Activated naive CD8-positive, alpha-beta T cell treated with anti-CD3 and anti-CD28 coated beads, Interleukin-2, amount 50 U/mL, for 16 hours (primary cell): ENCODE measurements at places on chromosomes 6 and 20.

DNA sequence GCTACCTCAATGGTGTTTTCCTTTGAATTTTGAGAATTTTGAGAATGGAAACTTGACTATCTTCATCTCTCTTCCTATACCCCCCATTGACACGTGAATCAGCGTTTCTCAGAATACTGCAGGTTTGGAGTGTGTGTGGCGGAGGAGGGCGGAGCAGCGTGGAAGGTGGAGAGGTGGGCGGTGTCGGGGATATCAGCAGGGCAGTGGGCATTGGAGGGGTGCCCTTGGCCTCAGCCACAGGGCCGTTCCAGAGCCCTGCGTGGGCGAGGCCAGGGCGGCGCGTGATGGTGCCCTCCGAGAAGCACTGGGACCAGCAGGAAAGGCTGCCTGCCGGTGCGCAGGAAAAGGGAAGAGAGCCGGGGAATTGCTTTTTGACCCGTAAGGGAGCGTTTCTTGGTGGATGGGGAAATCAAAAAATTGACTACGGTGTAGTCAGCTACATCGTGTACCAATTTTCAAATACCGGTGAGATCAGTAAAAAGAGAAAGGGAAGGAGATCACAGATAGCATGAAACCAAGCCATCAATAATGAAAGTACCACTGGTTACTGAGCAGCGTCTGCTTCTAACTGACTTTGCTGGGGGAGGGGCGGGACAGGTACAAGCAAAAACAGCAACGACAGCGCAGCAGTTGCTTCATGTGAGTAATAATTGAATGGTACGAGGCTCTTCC lies 82.7 kb upstream of the DUSP22 start:
- DNase-seq = no peak

DNA sequence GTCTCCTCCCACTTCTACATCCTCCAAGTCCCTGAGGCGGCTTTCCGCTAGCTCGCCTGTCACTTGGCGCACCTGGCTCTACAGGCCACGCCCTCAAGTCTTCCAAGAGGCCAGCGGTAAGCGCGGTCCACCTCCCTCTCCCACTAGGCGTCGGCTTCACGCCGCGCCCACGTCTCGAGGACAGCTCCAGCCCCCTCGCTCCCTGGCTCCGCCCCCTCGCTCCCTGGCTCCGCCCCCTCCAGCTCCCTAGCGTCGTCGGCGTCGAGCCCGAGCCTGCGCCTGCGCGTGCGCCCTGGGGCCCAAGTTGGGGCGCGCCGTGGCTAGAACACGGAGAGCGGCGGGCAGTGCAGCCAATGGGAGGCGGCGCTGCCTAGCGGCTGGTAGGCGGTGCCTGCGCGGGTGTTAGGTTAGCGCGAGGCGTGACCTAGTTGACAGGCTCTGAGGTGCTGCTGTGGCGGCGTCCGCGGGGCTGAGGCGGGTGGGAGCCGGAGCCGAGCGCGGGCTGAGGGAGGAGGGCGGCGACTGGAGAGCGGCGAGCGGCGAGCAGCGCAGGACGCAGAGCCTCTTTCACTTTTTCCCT lies at the start of gene MACROD2:
Gene MACROD2, plus strand, starts transcription at position 431 of the 580 bp plus-strand sequence.
- DNase-seq = no peak

GRCh38 chr20:59371431-59371830 lies 71.0 kb downstream of the EDN3 start:
- DNase-seq = no peak

DNA sequence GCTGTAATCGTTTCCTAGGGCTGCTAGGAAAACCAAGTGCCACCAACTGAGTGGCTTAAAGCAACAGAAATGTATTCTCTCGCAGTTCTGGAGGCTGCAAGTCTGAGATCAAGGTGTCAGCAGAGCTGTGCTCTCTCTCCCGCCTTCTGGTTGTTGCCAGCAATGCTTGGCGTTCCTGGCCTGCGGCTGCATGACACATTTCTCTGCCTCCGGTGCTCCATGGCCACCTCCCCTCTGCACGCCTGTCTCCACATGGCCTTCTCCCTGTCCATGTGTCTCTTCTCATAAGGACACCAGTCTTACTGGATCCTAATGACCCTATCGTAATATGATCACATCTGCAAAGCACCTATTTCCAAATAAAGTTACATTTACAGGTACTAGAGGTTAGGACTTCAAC lies 91.7 kb upstream of the AKAP12 start:
- no peak for DNase-seq

DNA sequence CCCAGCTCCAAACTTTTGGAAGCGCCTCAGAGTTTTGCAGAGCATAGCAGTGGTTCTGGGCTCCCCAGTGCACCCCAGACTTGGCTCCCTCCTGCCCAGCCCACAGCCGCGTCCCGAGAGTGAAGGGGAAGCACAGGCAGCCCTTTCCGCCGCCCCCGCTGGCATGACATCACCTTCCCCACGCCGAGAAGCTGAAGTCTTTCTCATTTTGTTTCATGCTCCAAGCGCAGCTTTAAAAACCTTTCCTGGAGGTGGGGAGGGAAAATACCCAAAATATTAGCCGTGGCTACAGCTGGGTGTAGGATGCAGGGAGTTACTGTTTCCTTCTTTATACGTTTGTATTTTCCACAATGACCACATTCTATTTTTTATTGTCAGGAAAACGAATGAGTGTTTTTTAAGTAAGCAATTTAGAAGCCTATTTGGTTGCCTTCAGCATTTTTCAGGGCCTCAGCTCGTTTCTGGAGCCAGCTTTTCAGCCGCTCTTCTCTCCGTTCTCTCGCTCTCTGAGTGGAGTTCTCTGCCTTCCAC lies 72.9 kb downstream of the SNX5 start:
- DNase-seq = peak; percentile 14

GRCh38 chr20:51760905-51761546 lies 7.2 kb downstream of the ATP9A start:
- no peak for DNase-seq

- DNase-seq = no peak
Observed at GRCh38 chr6:57134954-57135353, 37.2 kb upstream of the BAG2 start.

GRCh38 chr20:38751360-38751976 lies 3.2 kb downstream of the ACTR5 start:
- no peak for DNase-seq
